ENCODE measurements at places on chromosomes 1 and 21. TPM values are rescaled to one million over a fixed set of nuclear protein-coding genes. Genes with fewer than 3 reads are reported as not detected.

DNA sequence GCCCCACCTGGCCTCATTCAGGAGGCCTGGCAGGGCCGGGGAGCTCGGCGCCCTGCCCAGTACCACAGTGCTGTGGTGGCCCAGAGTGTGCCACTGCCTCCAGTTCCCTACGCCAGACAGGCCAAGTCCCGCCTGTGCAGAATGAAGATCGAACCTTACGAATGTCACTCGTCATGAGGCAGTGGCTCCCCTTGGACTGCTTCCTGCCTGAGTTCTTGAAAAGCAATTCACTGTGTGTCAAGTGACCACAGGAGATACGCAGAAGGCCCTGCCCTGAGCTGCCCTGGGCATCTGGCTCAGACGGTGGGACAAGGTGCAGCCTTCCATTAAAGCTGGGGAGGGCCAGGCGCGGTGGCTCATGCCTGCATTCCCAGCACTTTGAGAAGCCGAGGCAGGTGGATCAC, 49.6 kb upstream of the LRP8 start:
- no peak for DNase-seq
- no peak overlapping the region for H3K27ac ChIP-seq
- H3K36me3 ChIP-seq = no peaks in the 10 kb centered on the region
- H3K4me1 ChIP-seq = no peaks in the 10 kb centered on the region
- no peaks in the 10 kb centered on the region for H3K27me3 ChIP-seq

GRCh38 chr1:244599937-244600350, 53.0 kb upstream of the DESI2 start:
- peaks cover 2% of the 10 kb centered on the region for H3K27me3 ChIP-seq
- DNase-seq = peak; percentile 12
- H3K36me3 ChIP-seq = no peaks in the 10 kb centered on the region
- H3K4me1 ChIP-seq = no peaks in the 10 kb centered on the region
- H3K27ac ChIP-seq = no peak overlapping the region
- no peak overlapping the region for H3K4me3 ChIP-seq

- DNase-seq = no peak
- H3K27ac ChIP-seq = no peak overlapping the region
- H3K27me3 ChIP-seq = peaks cover 13% of the 10 kb centered on the region
Measured at GRCh38 chr1:17822741-17823426, 67.8 kb downstream of the ACTL8 start.

CDC20 gene
- total RNA-seq = 4.5 TPM

GRCh38 chr1:53310847-53311681, 16.8 kb downstream of the LRP8 start:
- no peak overlapping the region for H3K4me3 ChIP-seq
- no peak overlapping the region for H3K27ac ChIP-seq
- no peaks in the 10 kb centered on the region for H3K36me3 ChIP-seq
- no peak for DNase-seq
- no peaks in the 10 kb centered on the region for H3K27me3 ChIP-seq
- H3K4me1 ChIP-seq = no peaks in the 10 kb centered on the region

- H3K36me3 ChIP-seq = no peaks in the 10 kb centered on the region
- no peaks in the 10 kb centered on the region for H3K27me3 ChIP-seq
- no peak for DNase-seq
- no peak overlapping the region for H3K27ac ChIP-seq
- no peak overlapping the region for H3K4me3 ChIP-seq
Measured at GRCh38 chr1:40684669-40685068, 6.8 kb upstream of the NFYC start.

DNA sequence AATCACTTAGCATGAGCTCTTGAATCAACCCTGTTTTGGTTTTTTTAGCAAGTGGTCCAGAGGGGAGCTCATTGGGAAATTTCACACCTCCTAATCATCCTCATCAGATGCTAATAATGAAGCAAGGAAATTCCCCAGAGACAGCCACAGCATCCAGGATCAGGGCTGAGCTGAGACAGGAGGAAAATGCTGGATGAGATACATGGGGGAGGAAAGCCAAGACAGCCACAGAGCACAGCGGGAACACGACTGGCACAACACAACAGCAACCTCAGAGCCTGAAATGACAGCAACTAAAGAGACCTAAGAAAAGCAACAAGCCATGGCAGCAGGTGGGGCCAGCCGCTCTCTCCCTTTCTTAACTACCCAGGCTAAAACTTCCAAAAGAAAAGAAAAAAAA, 70.4 kb downstream of the UBR4 start:
- H3K27ac ChIP-seq = peak overlapping the region; percentile 73
- H3K36me3 ChIP-seq = no peaks in the 10 kb centered on the region
- DNase-seq = no peak
- peaks cover 3% of the 10 kb centered on the region for H3K4me1 ChIP-seq

DNA sequence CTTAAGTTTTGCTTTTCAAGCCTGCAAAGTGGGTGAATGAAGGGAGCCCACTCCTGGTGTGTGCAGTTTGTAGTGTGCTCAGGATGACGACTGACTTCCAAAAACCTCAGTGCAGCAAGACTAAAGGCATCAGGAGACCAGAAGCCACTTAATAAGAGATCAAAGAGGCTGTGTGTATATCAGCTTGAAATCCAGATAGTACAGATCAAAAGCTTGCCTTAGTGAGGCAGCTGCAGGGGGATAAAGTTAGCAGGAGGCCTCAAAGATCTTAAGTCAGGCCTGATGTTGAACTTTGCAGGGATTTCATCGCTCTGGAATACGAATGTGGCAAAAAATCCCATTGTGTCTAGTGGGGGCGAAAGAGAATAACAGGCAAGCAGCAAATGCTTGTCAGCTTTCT, 99.8 kb downstream of the PATJ start:
- H3K4me1 ChIP-seq = no peaks in the 10 kb centered on the region
- no peak overlapping the region for H3K27ac ChIP-seq
- no peaks in the 10 kb centered on the region for H3K36me3 ChIP-seq
- no peak for DNase-seq
- no peaks in the 10 kb centered on the region for H3K27me3 ChIP-seq

- H3K4me1 ChIP-seq = no peaks in the 10 kb centered on the region
- no peak overlapping the region for H3K4me3 ChIP-seq
- no peaks in the 10 kb centered on the region for H3K36me3 ChIP-seq
- no peak overlapping the region for H3K27ac ChIP-seq
- no peaks in the 10 kb centered on the region for H3K27me3 ChIP-seq
- DNase-seq = no peak
Measured at GRCh38 chr1:85894651-85895050, 186.4 kb upstream of the ZNHIT6 start.

- DNase-seq = no peak
- H3K27ac ChIP-seq = no peak overlapping the region
- peaks cover 4% of the 10 kb centered on the region for H3K4me1 ChIP-seq
- H3K27me3 ChIP-seq = no peaks in the 10 kb centered on the region
Measured at GRCh38 chr1:101522486-101522885, 285.7 kb downstream of the S1PR1 start.

CPLANE2 gene
- 0.60 TPM for total RNA-seq

TTC39A gene
- 52.5 TPM for total RNA-seq
